Vagina (tissue), 2 donors: ENCODE measurements at places on chromosomes 1 and 21.

DNA sequence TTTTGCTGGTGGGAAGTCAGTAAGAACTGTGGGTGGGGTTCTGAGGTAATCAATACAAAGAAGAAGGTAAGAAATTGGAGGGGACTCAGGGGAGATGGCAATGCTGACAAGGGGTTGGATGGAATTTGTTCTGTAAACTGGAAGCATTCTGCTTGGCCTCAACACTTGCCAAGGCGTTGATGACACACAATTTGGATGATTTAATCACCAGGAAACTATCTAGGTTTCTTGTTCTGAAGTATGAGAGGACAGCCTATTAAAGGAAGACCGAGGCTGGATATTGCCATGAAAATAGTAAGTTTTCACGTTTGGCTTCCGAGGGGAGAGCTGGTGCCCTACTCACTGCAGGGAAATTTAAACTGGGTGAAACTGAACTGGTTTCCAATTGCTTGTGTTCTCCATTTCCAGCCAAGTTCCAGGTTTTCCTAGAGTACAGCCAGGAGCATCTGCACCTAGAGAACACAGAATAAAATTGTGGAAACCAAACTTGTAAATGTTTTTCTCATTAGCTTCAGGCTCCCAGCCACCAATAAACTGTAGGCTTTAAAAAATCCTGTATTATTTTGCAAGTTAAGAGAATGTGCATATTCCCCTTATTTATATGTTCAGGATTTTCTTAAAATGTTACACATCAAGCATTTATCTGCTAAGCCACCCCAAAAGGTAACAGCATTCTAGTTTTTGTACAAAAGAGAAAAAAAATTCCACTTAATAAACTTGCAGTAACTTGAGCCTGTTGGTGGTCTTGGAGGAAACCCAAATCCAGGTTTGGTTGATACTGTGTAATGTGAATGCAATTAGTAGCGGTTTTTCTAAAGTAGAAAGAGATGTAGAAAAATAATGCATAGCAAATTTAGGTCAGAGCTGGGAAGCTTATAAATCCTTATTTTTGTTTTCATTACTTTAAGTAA, 53.8 kb downstream of the ROR1 start:
- no peak for DNase-seq

DNA sequence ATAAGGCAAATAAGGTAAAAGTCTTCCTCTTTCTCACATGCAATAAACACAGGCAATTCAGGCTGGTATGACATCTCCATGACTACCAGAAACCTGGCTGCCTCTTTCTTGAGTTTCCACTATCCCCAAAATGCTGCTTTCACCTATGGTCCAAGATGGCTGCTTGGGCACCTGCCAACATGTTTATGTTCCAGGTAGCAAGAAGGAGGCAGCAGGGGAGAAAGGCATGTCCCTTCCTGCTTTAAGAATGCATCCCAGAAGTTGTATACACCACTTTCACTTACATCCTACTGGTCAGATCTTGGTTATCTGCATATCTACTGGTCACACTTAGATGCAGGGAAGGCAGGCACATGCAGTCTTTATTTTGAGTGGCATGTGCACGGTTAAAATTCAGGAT, 19.4 kb upstream of the ACOT11 start:
- no peak for DNase-seq

- no peak for DNase-seq
Measured at GRCh38 chr1:10530281-10530740, 55.6 kb downstream of the PEX14 start.

- DNase-seq = no peak
Measured at GRCh38 chr1:31423418-31423947, 10.5 kb downstream of the SERINC2 start.

DNA sequence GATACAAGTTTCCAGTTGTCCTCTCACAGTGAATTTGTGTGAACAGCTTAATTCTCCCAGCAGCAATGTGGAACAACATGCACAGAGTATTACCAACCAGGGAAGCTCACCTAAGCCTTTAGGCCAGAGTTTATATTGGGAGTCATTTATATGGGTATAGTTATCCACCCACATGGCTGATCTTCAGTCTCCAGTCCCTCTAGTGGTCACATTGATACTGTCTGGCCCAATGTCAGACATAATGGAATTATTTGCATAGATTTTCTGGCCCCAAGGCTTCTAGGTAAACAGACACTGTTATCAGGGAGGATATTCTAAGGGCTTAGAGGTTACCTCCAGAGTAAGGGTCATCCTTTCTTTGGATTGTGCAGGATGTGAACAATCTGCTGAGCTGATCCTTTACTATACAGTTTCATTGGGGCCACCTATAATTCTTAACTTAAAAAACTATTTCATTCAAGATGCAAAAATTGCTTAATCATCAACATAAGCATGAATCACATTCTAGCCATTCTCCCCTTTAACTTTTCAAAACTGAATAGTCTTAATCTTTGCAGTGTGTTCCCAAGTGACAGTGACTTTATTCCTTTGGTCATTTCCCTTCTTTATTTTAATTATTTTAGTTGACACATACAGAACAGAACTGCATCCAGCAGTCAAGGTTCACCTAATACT, 210.9 kb downstream of the LTN1 start:
- DNase-seq = no peak

- DNase-seq = no peak
Measured at GRCh38 chr1:85421179-85421578, 43.8 kb downstream of the DDAH1 start.

GRCh38 chr21:28016571-28016970, 976.1 kb downstream of the LTN1 start:
- DNase-seq = no peak

DNA sequence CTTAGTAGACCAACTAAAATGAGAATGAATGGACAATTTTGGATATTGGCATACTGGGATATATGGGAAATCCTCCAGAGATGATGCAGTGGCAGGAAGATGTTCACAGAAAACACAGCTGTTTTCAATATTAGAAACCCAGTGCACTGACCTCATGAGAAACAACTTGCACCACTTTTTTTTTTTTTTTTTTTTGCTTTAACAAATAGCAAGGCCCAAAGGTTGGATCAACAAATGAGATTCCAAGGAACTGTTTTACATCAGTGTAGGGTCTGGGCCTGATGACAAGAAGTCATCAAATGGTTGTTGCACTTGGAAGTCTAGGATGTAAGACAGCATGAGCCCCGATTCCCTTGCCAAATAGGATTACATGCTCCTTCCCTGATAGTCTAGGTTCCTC, 110.7 kb downstream of the SLC25A24 start:
- DNase-seq = no peak

DNA sequence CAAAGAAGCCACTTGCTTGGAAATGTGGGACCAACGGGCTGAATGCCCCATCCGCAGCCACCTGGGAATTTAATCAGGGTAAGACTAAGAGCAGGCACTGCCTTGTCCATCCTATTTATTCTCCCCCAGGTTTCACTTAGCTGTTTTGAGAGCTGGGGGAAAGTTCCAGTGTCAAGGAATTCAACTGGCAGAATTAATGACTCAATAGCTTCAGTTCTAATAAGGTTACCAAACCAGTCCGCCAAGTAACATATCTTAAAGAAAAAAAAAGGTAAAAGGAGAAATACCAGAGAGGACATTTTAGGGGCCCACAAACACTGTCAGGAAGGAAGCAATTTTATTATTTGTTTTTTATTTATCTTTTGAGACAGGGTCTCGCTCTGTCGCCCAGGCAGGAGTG, 157.6 kb upstream of the SOD1 start:
- no peak for DNase-seq
